ENCODE measurements at places on chromosomes 2 and 18.
A peak's percentile ranks its signal among the peaks of the same experiment; 100 is the strongest.

- DNase-seq, result no peak
Observed at GRCh38 chr2:42567806-42568400, 529 bp upstream of the MTA3 start.

DNA sequence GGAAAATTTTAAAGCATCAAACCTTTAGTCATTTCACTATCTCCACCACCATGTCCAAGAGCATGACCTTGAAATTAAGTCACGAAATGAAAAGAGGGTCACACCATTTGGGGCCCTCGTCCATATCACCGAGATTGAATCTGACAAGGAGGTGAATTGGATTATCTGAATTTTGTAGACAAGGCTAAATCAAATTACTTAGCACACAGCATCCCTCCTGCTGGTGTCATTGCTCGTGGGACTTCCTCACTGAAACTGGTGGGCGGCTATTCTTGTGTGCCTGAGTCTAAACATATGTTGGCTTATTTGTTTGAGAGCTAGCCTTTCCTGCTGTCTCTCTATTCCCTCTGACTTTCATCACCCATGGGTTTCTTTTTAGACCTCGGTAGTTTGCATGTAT lies 64.6 kb upstream of the CNGA3 start:
- DNase-seq, result no peak

DNA sequence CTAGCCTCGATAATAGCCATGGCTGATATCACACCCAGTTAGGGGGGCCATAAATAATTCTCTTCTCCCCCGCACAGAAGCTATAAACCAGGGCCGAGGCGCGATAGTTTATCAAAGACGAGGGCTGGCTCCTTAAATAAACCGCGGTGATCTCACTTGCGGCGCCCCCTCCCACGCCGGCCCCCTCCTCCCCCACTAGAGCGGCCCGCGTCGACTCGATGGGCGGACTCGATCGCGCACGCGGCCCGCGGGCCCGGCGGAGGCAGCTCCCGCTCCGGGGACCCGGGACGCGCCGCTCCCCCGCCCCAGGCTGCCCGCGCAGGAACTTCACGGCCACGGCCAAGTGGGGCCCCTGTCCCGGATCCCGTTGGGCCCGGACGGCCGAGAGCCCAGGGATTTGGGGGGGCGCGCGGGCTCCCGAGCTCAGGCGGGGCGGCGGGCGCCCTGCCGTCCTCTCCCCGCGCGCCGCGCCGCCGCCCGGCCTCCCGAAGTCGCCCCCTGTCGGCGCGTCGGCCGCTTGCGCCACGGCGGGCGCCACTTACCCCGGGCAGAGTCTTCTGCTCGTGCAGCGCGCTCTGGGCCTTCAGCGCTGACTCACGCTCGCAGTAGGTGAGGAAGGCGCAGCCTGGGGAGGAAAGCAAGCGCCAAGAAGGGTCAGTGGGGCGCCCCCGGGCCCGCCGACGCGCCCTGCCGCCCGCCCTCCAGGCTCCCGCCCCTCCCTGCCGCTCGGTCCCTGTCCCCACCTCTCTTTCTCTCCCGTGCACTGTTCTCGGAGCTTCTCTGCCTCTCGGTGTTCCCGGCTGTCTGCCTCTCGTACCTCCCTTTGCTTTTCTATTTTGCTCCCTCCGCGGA lies 80.4 kb downstream of the CELF4 start:
- DNase-seq, result no peak

DNA sequence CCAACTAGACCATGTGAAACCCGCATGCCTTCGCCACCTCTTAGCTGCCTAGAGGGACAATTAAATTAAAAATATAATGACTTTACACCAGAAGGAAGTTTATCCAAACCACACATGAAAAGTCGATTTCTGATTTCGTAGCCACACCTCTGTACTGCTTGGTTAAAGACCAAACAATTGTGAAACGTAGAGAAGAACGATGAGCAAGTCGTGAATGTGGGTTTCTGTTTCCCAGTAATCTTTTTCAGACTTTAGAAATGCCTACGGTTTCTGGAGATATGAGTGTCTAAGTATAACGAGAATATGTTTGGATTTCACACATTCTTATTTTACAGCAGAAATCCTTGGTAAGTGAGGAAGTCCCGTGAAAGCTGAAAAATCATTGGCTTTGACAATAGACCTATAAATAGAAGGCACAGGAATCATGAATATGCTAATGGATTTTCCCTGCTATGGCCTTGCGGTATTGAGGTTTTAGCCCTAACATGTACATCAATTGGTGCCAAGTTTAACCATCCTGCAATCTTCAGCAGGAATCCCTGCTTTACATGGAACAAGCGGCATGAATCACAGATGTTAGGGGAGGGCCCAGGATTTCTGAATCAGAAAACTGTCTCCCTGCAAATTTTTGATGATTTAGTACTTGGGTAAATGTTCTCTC lies 105.6 kb downstream of the TTC32 start:
- DNase-seq, result no peak

GRCh38 chr2:40276076-40276475 lies 175.8 kb downstream of the SLC8A1 start:
- no peak for DNase-seq

GRCh38 chr2:39511219-39511604 lies 74.1 kb upstream of the MAP4K3 start:
- no peak for DNase-seq

DNA sequence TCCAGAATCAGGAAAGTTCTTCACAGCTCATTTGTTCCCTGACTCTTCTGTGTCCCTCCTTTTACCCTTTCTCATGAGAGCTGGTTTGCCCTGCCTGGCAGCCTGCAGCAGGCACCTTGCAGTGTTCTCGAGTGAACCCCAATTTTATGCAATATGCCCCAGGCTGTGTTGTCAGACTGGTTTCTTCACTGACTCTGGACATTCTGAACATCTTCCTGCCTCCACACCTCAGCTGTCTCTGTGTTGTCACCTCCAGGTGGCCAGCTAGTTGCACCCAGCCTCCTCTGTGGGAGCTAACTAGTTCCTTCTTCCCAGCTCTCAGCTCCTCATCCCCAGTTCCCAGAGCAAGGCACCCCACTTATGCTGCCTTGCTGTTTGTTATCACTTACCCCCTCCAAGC lies 5.5 kb downstream of the SETBP1 start:
- DNase-seq, result no peak

DNA sequence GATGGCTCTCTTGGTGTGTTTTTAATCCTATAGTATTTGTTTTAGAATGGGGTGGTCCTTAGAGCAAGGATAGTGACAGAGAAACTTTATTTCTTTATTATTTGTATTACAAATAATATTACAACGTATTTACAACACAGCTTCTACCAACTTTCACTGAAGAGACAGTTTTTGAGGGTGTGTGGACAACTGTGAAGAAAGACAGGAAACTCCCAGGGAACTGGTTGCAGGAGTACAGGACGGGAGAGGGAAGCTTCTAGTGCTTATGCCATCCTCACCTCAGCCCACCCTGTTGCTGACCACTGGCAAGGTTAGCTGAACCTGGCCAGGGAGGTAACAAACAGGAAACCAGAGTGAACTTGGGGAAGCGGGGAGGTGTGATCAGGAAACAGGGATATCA lies 251.7 kb downstream of the BCL11A start:
- no peak for DNase-seq

- no peak for DNase-seq
Observed at GRCh38 chr2:96895746-96896651, 26.1 kb upstream of the SEMA4C start.

- no peak for DNase-seq
Observed at GRCh38 chr2:109318949-109319342, 189.9 kb downstream of the SH3RF3 start.

DNA sequence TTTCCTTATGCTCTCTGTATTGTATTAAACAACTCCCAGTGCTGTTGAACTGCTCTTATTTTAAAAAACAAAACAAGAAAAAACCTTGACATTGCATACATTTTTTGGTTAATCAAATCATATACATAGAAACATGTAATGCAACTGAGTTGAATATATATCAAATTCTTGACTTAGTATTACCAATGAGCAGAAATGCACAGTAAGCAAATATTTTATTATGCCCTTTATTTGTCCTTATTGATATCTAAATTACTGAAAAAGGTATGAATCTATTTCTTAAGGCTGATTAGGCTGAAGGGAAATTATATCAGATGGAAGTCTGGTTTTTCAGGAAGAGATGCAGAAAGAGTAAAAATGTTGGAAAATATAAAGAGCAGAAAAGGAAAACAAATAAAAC lies 6.9 kb upstream of the KDM3A start:
- no peak for DNase-seq

DNA sequence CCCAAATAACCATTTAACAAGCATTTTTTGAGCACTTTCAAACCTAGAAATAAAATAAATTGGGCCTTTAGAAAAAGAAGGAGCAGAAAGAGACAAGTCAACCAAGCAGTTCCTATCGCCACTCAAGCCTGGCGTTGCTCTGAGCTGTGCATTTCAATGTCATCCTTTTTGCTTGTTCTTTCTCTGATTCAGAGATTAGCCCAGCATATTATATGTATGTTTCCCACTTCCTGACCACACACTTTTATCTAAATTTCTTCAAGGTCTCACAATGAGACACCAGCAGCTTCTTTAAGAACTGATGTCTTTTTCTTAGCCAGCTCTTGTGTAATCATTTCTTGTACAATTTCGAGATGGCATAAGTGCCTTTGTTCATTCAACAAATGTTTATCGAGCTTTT lies 344.5 kb upstream of the ID2 start:
- DNase-seq, result no peak

DNA sequence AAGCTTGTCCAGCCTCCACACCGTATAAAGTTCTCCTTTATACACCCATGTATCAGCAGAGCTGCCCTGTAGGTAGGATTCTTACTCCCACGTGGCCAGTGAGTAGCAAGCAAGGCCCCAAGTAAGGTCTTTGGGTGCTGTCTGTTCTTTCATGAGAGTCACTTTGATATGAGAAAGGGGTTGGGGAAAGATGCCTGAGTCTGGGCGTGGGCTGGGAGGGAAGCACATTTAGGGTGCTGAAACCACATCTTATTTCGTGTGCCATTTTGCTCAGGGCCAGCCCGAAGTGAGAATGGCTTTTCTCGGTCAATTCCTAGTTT lies 436 bp upstream of the ITPRIPL1 start:
- no peak for DNase-seq

- no peak for DNase-seq
Observed at GRCh38 chr2:38492042-38492615, 110.6 kb downstream of the HNRNPLL start.

GRCh38 chr2:55107436-55107835 lies 57.2 kb upstream of the RTN4 start:
- DNase-seq, result no peak

- DNase-seq, result no peak
Observed at GRCh38 chr2:173812321-173812720, 152.9 kb downstream of the SP3 start.

- DNase-seq, result no peak
Observed at GRCh38 chr18:50558157-50558556, 1.7 kb upstream of the MAPK4 start.

DNA sequence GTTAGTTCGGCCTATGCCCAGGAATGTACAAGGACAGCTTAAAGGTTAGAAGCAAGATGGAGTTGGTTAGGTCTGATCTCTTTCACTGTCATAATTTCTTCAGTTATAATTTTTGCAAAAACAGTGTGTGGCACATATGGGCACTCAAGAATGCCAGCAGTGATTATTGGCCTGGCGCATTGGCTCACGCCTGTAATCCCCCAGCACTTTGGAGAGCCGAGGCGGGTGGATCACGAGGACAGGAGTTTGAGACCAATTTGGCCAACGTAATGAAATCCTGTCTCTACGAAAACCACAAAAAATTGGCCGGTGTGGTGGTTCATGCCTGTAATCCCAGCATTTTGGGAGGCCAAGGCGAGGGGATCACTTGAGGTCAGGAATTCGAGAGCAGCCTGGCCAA lies 75.7 kb upstream of the MSH2 start:
- no peak for DNase-seq

- no peak for DNase-seq
Observed at GRCh38 chr2:104487366-104487765, 366.5 kb upstream of the POU3F3 start.

DNA sequence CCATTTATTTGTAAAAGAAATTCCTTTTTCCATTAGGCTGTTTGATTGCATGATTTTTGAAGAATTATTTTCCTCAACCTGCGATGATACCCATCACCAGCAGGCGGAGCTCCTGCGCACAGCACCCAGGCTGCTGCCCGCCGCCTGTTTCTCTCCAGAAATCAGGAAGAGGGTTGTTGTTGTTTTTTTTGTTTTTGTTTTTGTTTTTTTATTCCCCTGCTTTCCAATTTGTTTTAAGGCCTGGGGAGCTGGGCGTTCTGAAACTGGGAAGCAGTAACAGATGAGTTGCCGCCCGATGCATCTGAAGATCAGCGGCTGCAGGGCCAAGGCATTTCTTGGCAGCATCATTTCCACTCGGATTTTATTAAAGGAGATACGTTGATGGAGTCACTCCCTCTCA lies 132.1 kb downstream of the MBP start:
- peak; percentile 39 for DNase-seq

Measured in activated T-cell treated with anti-CD3 and anti-CD28 coated beads for 1 hour (primary cell).